ENCODE measurements at places on chromosomes 6 and 20. TPM values are rescaled to one million over a fixed set of nuclear protein-coding genes. Genes with fewer than 3 reads are reported as not detected.

- no peak for DNase-seq
- peaks cover 7% of the 10 kb centered on the region for H3K27me3 ChIP-seq
- H3K36me3 ChIP-seq = no peaks in the 10 kb centered on the region
Measured at GRCh38 chr6:4274382-4275082, 139.2 kb upstream of the ECI2 start.

GRCh38 chr6:7260291-7261031 lies 52.5 kb downstream of the SSR1 start:
- H3K27ac ChIP-seq = peak overlapping the region; percentile 20
- H3K4me1 ChIP-seq = peaks cover 12% of the 10 kb centered on the region
- DNase-seq = no peak

DNA sequence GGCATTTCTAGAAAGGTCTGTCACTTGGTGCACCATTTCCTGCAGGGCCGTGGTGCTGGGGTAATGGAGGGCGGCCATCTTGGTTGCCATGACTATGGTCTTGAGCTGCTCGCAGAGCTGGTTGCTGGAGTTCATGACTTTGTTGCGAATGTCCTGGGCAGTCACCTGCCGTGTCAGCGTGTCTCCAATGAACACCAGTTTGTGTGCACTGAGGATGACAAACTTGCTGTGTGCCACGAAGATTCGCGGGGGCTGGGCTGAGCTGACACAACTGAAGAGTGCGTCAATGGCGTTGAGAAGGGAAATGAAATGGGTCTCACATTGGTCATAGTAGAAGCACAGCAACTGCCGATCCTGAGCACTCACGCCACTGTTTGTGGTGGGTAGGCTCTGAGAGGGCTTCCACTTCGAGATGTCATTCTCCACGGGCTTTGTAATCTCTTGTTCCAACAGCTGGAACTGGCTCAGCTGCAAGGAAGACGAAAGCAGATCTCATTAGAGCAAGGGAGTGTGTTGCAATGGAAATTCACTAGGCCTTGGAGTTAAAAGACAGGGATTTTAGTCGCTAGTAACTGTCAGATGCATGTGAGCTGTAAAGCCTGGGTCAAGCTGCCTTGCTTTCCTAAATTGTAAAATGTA lies 47.1 kb downstream of the NEDD9 start:
- H3K36me3 ChIP-seq = peaks cover 65% of the 10 kb centered on the region
- no peaks in the 10 kb centered on the region for H3K27me3 ChIP-seq
- no peak overlapping the region for H3K4me3 ChIP-seq
- DNase-seq = no peak

DNA sequence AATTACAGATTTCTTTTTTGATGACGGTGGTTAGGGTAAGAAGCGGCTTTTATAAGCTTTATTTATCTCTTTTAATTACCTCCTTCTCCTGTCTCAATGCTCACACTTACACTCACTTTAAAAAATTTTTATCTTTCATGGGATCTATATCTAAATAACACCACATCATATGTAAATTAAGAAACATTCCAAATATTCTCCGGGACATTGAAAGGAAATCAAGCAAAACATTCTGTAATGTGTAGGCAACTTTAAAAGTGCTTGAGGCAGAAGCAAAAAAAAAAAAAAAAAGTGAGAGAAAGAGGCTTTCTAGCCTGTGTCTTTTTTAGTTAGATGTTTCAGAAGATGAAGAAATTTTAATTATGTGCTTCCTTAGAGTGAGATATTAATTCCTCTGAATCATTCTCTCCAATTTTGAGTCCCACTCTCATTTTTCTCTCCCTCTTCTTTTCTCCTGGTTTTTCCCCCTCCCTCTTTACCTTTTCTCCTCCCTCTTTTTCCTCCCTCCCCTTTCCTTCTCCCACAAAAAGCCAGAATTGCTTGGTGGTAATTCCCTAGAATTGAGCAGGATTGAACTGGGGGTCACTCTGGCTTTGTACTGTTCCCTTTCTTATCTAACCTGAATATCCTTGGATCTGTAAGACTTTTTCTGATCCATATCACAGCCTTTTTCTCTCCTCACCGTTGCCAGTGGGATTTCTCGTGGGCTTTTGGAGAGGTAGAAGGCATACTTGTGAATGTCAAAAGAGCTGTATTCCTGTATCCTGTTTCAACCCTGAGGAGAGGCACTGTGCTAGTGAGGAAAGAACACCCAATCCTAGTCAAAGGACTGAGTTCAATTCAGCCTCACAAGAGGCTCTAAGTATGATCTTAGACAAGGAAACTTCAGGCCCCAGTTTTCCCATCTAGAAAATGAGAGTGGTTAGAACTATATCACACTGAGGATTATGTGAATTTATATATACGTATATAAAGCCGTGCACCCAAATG lies 30.4 kb downstream of the KCNQ5 start:
- H3K27ac ChIP-seq = no peak overlapping the region
- no peak overlapping the region for H3K4me3 ChIP-seq
- no peak for DNase-seq
- H3K27me3 ChIP-seq = no peaks in the 10 kb centered on the region
- peaks cover 23% of the 10 kb centered on the region for H3K4me1 ChIP-seq
- H3K36me3 ChIP-seq = peaks cover 2% of the 10 kb centered on the region

DNA sequence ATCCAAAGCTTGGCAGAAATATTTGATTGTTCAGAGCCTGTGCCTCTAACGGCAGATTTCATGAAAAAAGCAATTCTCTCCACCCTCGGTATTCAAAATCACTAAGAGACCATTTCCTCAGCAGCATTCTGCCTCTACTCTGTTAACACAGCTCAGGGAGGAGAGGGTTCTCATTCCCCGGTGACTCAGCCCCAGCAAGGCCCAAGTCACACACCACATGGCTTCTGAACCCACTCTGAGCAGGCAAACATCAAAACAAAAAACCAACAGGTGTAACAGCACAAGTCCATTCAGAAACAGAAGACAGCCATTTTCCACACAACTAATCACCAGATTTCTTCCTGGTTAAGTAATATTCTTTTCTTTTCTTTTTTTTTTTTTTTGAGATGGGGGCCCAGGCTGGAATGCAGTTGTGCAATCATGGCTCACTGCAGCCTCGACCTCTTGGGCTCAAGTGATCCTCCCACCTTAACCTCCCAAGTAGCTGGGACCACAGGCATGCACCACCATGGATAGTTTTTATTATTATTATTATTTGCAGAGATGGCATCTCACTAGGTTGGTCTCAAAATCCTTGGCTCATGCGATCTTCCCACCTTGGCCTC lies 55.4 kb downstream of the GFOD1 start:
- peak; percentile 74 for DNase-seq
- H3K4me3 ChIP-seq = peak overlapping the region; percentile 45
- H3K36me3 ChIP-seq = peaks cover 13% of the 10 kb centered on the region
- H3K27me3 ChIP-seq = no peaks in the 10 kb centered on the region
- H3K4me1 ChIP-seq = peaks cover 74% of the 10 kb centered on the region
- H3K27ac ChIP-seq = peak overlapping the region; percentile 89

DNA sequence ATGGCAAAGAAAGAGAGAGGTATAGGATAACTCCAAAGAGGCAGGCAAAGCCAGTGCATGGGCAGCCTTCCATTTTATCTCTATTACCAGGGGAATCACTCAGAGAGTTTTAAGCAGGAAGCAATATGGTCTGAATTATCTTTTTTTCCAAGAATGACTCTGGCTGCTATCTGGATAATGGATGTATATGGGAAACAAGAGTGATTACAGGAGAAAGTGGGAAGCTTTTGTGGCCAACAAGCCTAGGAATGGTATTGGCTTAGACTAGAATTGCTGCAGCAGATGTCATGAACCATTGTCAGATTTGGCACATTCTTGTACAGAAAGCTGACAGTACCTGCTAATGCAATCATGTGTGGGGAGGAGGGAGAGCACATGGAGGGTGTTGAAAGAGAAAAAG lies 73.0 kb upstream of the BTBD3 start:
- H3K27me3 ChIP-seq = no peaks in the 10 kb centered on the region
- no peak for DNase-seq
- no peak overlapping the region for H3K27ac ChIP-seq
- H3K4me1 ChIP-seq = no peaks in the 10 kb centered on the region
- H3K4me3 ChIP-seq = no peak overlapping the region

- no peaks in the 10 kb centered on the region for H3K27me3 ChIP-seq
- no peaks in the 10 kb centered on the region for H3K4me1 ChIP-seq
- no peak overlapping the region for H3K27ac ChIP-seq
- no peak for DNase-seq
- peaks cover 62% of the 10 kb centered on the region for H3K36me3 ChIP-seq
Measured at GRCh38 chr6:150925590-150925928, 60.1 kb downstream of the MTHFD1L start.

DNA sequence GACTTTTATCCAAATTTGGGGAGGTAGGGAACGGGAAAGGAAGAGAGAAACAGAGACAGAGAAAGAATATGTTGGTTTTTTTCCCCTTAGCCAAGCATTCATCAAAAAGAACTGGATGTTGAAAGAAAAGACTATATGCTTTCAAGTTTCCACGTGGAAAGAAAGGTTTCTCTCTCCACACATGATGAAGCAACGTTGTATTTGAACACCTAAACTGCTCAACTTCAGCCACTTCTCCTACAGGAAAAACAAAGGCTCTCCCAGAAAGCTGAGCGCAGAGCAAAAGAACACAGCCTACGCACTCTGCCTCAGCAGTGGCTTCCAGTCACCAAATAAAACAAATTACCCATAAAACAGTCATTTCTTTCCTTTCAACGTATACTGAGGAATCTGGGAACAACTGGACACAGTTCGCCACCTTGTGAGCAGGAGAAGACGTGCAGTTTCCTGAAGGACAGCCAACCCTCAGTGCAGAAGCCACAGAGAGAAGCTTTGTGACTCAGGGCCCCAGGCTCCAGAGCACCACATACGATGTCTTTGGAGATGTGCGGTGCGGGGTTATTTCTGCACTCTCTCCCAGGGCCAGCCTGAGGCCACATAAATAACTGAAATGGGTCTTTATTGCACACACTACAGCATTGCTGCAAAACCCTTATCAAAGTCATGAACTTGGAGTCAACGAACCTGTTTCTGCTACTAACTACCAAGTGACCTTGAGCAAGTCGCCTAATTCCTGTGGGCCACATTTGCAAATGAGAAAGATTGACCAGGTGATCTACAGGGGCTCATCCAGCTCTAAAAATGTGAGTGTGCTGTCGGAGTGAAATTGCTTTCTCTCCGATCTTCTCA lies 10.1 kb downstream of the IL17F start:
- no peak overlapping the region for H3K27ac ChIP-seq
- H3K4me3 ChIP-seq = no peak overlapping the region
- H3K36me3 ChIP-seq = no peaks in the 10 kb centered on the region
- peak; percentile 74 for DNase-seq

GRCh38 chr6:70673601-70674000 lies 5.9 kb downstream of the SMAP1 start:
- H3K36me3 ChIP-seq = peaks cover 7% of the 10 kb centered on the region
- peak; percentile 19 for DNase-seq
- H3K4me1 ChIP-seq = peaks cover 66% of the 10 kb centered on the region
- H3K27me3 ChIP-seq = no peaks in the 10 kb centered on the region

DNA sequence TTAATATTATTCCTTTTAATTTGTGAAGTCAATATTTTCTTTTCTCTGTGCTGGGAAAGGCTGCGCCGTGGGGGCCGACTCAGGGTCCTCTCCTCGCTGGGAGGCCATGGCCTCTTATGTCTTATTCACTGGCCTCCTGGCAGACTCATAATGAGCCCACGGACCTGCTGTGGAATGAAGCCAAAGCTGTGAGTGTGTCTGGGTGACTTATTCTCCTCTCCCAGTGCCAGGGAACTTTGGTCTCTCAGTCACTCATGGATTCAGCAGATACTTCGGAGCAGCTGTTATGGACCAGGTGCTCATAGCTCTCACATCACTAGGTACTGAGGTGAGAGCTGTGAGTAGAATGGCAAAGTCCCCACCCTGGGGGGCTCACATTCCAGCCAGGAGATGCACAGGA lies 297.6 kb downstream of the CDH26 start:
- no peaks in the 10 kb centered on the region for H3K4me1 ChIP-seq
- H3K27ac ChIP-seq = no peak overlapping the region
- H3K36me3 ChIP-seq = no peaks in the 10 kb centered on the region
- H3K4me3 ChIP-seq = no peak overlapping the region

- no peak overlapping the region for H3K27ac ChIP-seq
- peaks cover 2% of the 10 kb centered on the region for H3K4me1 ChIP-seq
- peaks cover 16% of the 10 kb centered on the region for H3K27me3 ChIP-seq
- no peak for DNase-seq
- H3K4me3 ChIP-seq = no peak overlapping the region
- H3K36me3 ChIP-seq = no peaks in the 10 kb centered on the region
Measured at GRCh38 chr6:139625998-139626975, 251.8 kb upstream of the CITED2 start.

- DNase-seq = no peak
- H3K36me3 ChIP-seq = no peaks in the 10 kb centered on the region
- H3K4me1 ChIP-seq = no peaks in the 10 kb centered on the region
- H3K27ac ChIP-seq = no peak overlapping the region
Measured at GRCh38 chr6:124080483-124080882, 276.8 kb downstream of the NKAIN2 start.

- no peak overlapping the region for H3K4me3 ChIP-seq
- no peaks in the 10 kb centered on the region for H3K27me3 ChIP-seq
- DNase-seq = no peak
- H3K27ac ChIP-seq = no peak overlapping the region
- H3K36me3 ChIP-seq = no peaks in the 10 kb centered on the region
- H3K4me1 ChIP-seq = no peaks in the 10 kb centered on the region
Measured at GRCh38 chr6:53377289-53377688, 28.5 kb upstream of the ELOVL5 start.

- peaks cover 13% of the 10 kb centered on the region for H3K4me1 ChIP-seq
- peak overlapping the region; percentile 87 for H3K27ac ChIP-seq
- peaks cover 3% of the 10 kb centered on the region for H3K27me3 ChIP-seq
- peak overlapping the region; percentile 67 for H3K4me3 ChIP-seq
- no peaks in the 10 kb centered on the region for H3K36me3 ChIP-seq
Measured at GRCh38 chr20:51732096-51732791, 35.9 kb downstream of the ATP9A start.

DNA sequence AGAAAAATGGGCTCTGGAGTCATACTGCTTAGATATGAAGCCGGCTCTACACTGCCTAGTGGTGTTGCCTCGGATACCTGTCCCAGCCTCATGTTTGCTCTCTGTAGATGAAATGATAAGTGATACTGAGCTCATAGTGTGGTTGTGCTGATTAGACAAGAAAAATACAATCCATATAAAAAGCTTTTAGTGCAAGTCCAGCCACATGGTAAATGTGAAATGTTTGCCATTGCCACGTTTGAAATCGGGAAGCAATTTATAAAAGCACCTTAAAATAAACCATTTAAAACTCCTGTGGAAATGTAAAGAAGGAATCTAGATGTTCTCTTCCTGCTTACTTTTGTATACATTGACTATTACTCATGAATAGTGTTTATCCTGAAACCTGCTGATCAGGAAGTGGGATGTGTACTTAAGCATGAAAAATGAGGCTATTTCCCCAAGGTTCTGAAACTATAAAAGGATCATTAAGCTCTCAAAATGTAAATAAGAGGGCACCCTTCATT lies 13.1 kb upstream of the PBOV1 start:
- H3K27ac ChIP-seq = no peak overlapping the region
- peaks cover 6% of the 10 kb centered on the region for H3K27me3 ChIP-seq
- no peaks in the 10 kb centered on the region for H3K4me1 ChIP-seq
- no peaks in the 10 kb centered on the region for H3K36me3 ChIP-seq
- no peak for DNase-seq
- no peak overlapping the region for H3K4me3 ChIP-seq

The GMPR gene
- 1.4 TPM for total RNA-seq

The SLC17A3 gene
- total RNA-seq = 0.33 TPM

The CST7 gene
- total RNA-seq = 10.7 TPM

The C20orf144 gene
- total RNA-seq = 0.16 TPM

The PLAGL2 gene
- total RNA-seq = 98.2 TPM
